ENCODE measurements at places on chromosomes 12 and 14. TPM values are rescaled to one million over a fixed set of nuclear protein-coding genes. Genes with fewer than 3 reads are reported as not detected.

Gene FMNL3
- 8.4 TPM for total RNA-seq

Gene PRORP
- 33.5 TPM for total RNA-seq

Gene TMPRSS12
- total RNA-seq = not detected

Gene NANOG
- total RNA-seq = not detected

Gene FGF23
- not detected for total RNA-seq

Gene ESR2
- under 0.01 TPM for total RNA-seq

Gene AMN
- 4.7 TPM for total RNA-seq

Gene SLC25A47
- total RNA-seq = not detected

Gene SLCO1B3
- total RNA-seq = not detected

Gene WDR89
- 16.2 TPM for total RNA-seq

Gene CD27
- total RNA-seq = not detected

Gene SLC35E3
- total RNA-seq = 2.1 TPM

Gene GLI1
- total RNA-seq = under 0.01 TPM

Gene MMAB
- 52.9 TPM for total RNA-seq

Gene NEUROD4
- total RNA-seq = not detected

Gene CELA1
- total RNA-seq = not detected

Gene DHRS2
- not detected for total RNA-seq

Gene ARPC3
- 286 TPM for total RNA-seq

Gene PAX9
- total RNA-seq = 16.8 TPM

Gene PMEL
- 2.6 TPM for total RNA-seq

Gene ATN1
- total RNA-seq = 6.3 TPM

Gene PARPBP
- total RNA-seq = 3.9 TPM

Gene ETNK1
- 19.8 TPM for total RNA-seq

Gene HOXC13
- total RNA-seq = not detected

Gene FAM222A
- 0.24 TPM for total RNA-seq

Gene KRT79
- total RNA-seq = 0.21 TPM
